ENCODE measurements at places on chromosomes 11 and 22.

GRCh38 chr11:78415338-78415737 is 2.3 kb downstream of the GAB2 start:
- DNase-seq: no peak

GRCh38 chr11:8239040-8239439 is 24.6 kb downstream of the LMO1 start:
- DNase-seq: no peak

DNA sequence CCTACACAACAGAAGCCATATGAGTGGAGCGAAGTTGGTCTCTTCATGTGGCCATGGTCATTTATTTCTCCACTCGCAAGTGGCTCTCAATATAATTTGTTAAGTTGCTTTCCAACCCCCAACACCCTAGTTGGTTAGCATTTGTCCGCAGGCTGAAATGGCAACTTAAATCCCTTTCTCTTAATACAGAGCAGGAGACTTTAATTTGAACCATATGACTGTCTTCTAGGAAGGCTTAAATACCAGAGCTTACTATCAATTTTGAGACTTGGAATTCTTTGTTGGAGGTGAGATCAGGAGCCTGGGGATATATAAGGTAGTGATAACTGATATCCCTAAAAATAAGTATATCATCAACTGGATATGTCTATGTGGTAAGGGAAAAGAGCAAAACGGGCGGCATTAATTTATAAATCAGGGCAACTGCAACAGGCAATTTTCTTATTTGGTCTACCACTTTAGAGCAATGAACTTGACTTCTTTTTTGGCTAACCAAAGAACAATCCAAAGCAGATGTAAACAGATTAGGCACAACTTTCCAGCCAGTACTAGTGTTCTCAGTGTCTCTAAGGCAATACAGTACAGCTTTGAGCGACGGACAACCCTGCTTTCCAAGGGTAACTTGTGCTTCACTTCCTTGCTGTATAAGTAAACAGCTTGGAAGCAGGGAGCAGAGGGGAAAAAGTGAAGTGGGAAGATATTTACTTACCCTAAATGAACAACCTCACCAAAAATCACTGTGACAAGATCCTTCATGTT is 74.7 kb upstream of the APOA1 start:
- no peak for DNase-seq

GRCh38 chr11:131349368-131350086 is 20.9 kb upstream of the NTM start:
- no peak for DNase-seq

- DNase-seq: no peak
Measured at GRCh38 chr11:93603225-93604007, 58.1 kb upstream of the CEP295 start.

- no peak for DNase-seq
Measured at GRCh38 chr11:78380615-78381051, 37.0 kb downstream of the GAB2 start.

DNA sequence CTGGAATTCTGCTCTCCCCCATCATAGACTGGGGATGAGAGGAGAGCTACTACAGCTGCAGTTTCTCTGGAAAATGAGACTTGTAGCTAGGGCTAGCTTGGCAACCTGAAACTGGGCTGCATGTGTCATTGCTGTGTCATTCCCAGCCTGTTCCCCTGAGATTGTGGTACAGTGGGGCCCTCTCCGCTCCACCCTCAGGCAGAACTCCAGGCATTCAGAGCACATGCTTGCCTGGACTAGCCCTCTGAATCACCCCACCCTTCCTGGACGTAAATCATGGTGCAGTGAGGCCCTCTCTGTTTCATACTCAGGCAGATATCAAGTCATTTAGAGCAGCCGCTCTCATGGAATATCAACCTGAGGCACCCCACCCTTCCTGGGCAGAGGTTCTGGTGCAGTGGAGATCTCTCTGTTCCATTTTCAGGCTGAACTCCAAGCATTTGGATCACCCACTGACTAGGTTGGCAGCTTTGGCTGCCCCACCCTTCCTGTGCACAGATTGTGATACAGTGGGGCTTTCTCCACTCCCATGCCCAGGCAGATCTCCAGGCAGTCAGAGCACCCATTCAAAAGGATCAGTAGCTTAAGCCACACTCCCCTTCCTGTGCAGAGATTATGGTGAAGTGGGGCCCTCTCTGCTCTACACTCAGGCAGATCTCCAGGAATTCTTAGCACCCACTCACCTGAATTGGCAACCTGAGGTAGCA is 274.4 kb downstream of the C11orf87 start:
- no peak for DNase-seq

DNA sequence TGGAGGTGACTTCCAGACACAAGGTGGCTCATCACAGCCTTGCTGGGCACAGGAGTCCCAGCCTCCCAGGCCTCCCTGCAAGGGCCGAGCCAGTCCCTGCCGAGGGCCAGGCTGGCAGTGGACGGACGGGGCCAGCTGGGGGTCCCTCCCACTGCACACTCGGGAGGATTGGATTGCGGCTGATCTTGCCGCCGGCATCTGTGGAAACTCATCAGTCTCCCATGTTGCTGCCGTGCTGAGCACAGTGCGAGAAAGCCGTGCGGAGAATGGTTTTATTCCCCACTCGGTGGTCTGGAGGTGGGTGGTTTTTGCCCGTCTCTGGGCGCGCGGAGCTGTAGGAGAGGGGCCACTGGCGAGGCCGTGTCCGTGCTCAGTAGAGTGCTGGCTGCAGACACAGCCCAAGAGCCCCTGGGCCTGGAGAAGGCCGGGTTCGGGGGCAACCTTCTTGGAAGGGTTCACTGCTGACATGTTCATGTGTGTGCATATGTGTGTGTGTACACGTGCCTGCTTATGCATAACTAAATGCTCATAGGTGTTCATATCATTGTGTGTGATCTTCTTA is 1246.4 kb downstream of the BRD1 start:
- DNase-seq: no peak

DNA sequence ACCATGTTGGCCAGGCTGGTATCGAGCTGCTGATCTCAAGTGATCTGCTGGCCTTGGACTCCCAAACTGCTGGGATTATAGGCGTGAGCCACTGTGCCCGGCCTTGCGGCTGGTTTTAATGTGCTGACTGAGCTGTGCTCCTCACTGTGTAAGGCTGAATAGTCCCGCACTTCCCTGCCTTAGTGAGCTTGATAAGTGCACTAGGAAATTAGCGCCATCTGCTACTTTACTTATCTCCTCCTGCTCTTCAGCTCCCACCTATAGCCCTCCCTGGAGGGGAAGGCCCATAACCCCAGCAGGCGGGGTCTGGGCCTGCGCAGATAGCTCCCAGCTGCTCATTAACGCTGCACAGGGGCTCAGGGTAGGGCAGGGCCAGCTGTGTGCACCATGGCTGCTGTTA is 49.4 kb downstream of the CLMP start:
- no peak for DNase-seq

GRCh38 chr11:64351136-64351631 is 7.8 kb upstream of the RPS6KA4 start:
- no peak for DNase-seq

Measured in inflammatory macrophage (primary cell).